Left kidney (tissue), 8 donors: ENCODE measurements at places on chromosomes 3 and 15. TPM values are rescaled to one million over a fixed set of nuclear protein-coding genes. Genes with fewer than 3 reads are reported as not detected.

The ADAMTSL3 gene
- polyA plus RNA-seq = 2.8 TPM

The HYKK gene
- polyA plus RNA-seq = 10.3 TPM

DNA sequence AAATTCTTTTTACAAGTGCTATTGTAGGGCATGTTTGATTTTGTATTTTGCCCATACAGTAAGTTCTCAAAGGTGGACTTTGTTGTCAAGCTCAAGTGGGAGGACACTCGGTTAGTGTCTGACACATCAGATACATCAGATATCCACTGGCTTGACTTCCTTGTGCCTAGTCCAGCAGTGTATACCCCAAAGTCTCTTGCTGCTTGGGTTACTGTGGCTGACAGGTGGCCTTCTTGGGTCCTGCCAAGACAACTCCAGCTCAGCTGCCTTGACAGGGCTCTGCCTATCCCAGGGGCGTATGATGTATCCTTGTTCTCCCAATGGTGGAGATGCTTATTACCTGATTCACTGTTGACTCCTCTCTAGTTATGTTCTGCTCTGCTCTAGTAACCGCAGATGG is 214.9 kb downstream of the CBLB start:
- no peak for DNase-seq

DNA sequence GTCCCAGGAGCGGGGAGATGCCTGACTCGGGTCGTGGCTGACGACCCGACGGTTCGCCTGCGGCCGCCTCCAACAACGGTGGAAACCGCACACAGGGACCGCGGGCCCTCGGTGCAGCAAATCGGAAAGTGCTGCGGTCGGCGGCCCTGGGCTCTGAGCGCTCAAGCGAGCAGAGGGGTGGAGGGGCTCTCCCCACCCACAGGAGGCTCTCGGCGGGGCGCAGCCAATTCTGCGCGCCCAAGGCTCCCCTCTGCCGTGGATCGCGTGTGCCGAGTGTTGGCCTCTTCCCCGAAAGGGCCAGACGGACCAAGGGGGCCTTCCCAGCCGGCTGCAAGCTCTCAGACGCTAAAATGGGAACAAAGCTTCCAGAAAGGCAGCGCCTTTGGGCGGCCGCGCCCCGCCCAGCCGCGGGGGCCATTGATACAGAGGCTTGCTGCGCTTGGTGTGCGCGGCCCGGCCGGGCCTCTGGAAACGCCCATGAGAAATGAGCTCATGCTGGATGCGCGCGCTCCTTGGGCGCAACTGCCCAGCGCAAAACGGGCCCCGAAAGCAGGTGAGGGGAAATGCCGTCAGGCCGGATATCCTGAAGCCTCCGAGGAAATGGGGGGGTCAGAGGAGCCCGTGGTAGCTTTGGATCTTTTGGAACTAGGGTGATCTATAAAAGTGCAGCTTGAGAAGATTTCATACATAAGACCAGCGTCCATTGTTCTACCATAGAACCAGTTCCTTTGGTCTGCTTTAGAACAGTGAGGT is 1.2 kb upstream of the GSK3B start:
- peak; percentile 85 for DNase-seq

- no peak for DNase-seq
Measured at GRCh38 chr15:64383760-64384159, 2.5 kb upstream of the PCLAF start.

- DNase-seq = no peak
Measured at GRCh38 chr3:132145833-132146232, 111.0 kb upstream of the CPNE4 start.
